Femur (tissue), 1 donor: ENCODE measurements at places on chromosomes 4 and X.

- peak; percentile 46 for DNase-seq
Measured at GRCh38 chr4:38523524-38524448, 140.2 kb upstream of the KLF3 start.

- peak; percentile 64 for DNase-seq
Measured at GRCh38 chrX:39577985-39578869, 519.5 kb downstream of the BCOR start.

- no peak for DNase-seq
Measured at GRCh38 chrX:110175696-110176095, 142.2 kb downstream of the AMMECR1 start.

GRCh38 chr4:1728061-1728980, 7.0 kb downstream of the TACC3 start:
- peak; percentile 19 for DNase-seq

DNA sequence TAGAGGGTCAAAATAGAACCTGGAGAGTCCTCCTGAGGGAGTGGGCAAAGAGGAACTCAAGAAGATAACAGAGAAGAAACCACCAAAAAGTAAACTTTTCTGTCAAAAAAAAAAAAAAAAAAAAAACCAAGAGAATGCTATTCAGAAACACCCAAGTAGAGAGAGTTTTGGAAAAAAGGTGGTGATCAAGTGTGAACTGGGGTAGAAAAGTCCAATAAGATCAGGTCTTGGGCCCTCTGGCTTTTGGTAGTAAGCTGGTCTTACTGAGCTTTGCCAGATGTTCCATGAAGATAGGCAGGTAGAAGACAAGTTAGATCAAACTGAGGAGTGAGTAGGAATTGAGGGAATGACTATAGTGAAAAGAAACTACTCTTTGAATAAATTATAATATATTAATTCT, 167.5 kb downstream of the COL25A1 start:
- DNase-seq: no peak

DNA sequence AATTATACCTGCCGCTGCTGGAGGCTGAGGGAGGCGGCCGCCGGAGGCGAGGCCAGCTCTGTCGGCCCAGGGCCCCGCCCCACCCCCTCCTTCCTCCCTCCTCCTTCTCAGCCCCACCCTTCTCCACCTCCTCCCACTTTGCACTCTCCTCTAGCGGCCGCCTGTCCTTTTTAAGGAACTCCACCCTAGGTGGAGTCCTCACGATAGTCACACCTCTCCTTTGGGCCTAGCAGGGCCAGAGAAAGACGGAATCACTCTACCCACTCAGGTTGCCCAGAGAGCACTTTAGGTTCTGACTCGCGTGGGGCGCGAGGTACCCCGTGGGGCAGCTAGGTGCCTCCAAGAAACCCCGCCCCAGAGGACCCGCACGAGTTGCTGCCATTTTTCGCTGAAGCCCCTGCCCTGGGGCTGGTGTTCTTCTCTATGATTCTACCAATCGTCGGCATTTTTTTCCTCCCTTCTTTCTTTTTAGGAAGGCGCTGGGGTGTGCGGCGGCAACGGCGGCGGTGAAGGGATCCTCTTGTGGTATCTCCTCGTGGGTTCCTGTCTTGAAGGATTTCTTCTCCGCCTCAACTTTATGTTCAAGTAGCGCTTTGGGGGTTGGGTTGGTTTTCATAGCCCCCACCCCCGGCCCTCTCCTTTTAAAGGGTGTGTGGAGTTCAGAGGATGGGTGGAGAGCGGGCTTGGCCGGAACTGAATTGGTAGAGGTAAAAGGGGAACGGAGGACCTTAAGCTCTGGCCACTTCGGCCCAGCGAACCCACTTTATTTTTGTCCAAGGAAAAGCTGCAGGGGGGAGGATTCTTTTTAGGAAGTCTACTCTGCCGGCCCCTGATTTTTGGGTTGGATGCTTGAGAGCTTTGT, at the start of gene KLF8:
Gene KLF8, plus strand, starts transcription at position 136 of the 862 bp plus-strand sequence. CDS start 979 bp downstream, outside the sequence.
- DNase-seq: peak; percentile 26

GRCh38 chr4:16484711-16485110, 258.4 kb upstream of the TAPT1 start:
- no peak for DNase-seq

DNA sequence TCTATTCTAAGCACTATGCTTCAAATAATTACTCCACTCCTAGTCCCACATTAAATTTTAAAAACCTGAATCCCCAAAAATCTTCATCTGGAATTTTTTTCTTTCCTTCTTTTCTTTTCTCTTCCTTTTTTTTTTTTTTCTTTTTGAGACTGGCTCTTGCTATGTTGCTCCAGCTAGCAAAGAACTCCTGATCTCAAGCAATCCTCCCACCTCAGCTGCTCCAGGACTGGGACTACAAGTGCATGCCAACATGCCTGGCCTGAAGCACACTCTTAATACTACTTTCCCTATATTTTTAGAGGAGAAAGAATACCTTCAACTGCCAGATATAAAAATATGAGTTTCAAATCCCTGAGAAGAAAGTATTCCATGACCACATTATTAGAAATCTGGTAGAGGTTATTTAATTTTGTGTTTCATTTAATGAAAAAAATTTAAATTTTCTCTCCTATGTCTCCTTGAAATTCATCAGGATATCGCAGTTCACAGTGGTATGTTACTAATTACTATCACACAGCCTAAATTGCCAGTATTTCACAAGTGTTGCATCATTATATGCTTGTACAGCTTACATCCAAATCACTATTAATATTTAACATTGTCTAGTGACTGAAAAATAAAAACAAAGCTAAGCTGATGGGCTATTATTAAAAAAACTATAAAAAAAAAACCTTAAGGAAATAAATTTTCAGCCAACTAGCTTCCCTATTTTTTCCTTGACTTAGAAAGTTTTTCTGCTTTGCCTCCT, 227.8 kb downstream of the NAF1 start:
- DNase-seq: no peak

DNA sequence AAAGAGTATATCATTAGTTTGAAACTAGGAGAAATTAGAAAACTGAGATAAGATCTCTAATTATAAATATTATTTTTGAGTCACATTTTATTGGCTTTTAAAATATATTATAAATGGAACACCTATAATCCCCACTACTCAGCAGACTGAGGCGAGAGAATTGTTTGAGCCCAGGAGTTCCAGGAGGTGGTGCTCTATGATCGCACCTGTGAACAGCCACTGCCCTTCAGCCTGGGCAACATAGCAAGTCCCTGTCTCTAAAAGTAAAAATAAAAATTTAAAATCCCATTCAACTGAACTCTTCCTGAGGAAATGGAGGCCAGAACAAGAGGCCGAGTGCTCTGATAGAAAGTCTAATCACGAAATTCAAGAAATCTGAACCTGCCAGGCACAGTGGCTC, 6.3 kb upstream of the C4orf36 start:
- no peak for DNase-seq

- DNase-seq: no peak
Measured at GRCh38 chr4:64807821-64808220, 398.6 kb upstream of the TECRL start.

- no peak for DNase-seq
Measured at GRCh38 chr4:89257376-89257775, 50.2 kb downstream of the GPRIN3 start.

GRCh38 chr4:131427000-131427399, 1722.1 kb upstream of the PCDH10 start:
- DNase-seq: no peak

DNA sequence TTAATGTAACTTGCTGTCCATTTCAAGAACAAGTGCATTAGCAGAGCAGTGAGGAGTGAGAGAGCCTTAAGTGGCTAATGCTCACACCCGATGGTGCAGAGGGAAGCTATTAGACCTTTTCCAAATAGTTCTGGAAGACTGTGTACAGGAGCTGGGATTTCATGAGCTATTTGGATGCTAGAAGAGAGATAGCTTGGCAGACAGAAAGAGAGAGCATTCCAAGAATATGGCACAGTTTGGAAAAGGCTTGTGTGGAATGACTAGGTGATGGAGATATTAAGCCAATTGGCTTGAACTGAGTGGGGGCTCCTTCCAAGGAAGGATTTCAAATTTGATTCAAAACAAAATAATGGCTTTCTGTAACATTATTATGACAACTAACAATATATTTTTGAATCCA, 1097.2 kb upstream of the TENM3 start:
- DNase-seq: no peak

- no peak for DNase-seq
Measured at GRCh38 chr4:21046141-21046540, 345.9 kb downstream of the PACRGL start.

- peak; percentile 25 for DNase-seq
Measured at GRCh38 chr4:55069248-55069647, 56.1 kb downstream of the KDR start.

DNA sequence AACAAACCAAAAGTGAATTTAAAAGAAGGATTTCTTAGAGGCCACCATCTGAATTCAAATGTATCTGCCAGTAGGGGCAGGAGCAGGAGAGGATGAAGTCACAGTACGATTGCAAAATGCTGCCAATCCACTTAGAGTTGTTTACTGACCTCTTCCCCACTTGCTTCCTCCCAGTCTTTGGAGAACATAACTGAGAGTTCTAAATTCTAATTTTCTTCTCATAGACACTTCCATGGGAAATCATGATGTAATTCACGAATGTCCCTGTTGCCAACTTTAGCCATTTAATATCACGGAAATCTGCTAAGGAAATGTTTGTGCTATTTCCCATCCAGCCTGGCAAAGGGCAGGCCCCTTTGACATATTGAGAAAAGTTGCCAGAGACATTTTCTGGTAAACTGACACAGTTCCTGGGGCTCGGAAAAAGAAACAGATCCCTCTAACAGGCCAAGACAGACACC, 33.6 kb upstream of the NOCT start:
- no peak for DNase-seq

DNA sequence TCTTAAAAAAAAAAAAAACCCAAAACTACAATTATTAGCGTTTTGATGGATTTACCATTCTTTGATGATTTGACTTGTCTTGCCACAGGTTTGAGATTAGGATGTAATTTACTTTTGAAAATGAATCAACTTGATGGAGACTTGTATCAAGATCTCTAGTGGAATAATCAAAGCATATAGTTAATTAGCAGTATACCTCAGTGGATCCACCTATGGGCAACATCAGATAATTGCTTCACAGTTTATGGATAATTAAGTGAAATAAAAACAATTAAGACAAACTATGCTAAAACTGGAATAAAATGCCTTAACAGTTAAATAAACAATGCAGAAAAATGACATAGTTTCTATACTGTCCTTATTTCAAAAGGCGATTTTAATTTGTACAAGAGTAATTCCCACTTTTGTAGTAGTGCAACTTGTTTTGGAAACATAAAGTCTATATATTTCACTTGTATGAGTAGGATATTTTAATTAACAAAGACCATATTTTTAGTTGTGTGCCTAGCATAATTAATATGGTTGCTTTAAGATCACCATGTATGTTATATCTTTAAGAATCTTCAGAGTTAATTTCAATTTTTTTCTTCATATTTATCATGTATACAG, 4.2 kb downstream of the CPEB2 start:
- no peak for DNase-seq

GRCh38 chr4:41613386-41613785, 75.4 kb downstream of the LIMCH1 start:
- peak; percentile 36 for DNase-seq

- peak; percentile 17 for DNase-seq
Measured at GRCh38 chrX:128781506-128781905, 729.3 kb upstream of the ACTRT1 start.

- DNase-seq: no peak
Measured at GRCh38 chr4:168380290-168380689, 61.7 kb upstream of the DDX60 start.

- no peak for DNase-seq
Measured at GRCh38 chr4:38979511-38980230, 52.5 kb downstream of the TMEM156 start.

- DNase-seq: no peak
Measured at GRCh38 chr4:180190382-180190781, 2052.8 kb upstream of the TENM3 start.

DNA sequence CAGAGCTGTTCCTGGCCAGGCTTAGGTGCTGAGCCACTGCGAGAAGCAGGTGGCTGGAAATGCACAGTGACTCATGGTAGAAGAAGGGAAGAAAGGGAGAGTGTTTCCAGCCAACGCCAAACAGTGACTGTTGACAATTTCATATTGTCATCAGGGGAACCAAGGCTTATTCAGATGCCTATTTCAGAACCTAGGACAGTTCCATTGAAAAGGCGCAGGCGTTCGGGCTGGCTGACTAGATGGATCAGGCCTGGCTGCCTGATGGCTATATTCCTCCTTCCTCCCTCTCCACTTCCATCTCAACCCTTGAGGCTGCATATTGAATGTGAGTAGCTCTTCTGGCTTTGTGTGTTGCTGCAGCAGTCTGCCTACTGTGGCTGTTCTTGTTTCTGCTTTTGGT, 73.0 kb upstream of the FRMPD4 start:
- peak; percentile 23 for DNase-seq

GRCh38 chr4:1274871-1275270, 14.8 kb upstream of the MAEA start:
- no peak for DNase-seq

DNA sequence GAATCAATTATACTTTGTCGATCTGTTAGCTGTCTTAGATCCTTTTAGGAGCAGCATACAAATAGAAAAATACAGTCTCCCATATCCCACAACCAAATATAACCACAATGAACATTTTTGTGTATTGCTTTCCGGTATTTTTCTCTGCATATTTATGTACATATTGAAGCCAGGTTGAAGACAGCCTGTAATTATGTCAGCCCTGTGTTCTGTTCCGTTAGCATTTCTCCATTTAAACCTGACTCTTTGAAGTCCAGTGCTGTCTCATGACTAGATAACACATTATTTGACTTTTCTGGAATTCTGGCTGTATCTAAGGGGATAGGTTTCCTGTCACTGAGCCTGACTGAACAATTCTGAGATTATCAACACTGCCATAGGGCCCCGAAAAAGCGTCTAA, 4.0 kb upstream of the SLC34A2 start:
- no peak for DNase-seq

- DNase-seq: no peak
Measured at GRCh38 chr4:153045111-153045982, 109.2 kb downstream of the FHDC1 start.

- no peak for DNase-seq
Measured at GRCh38 chrX:44891642-44892041, 18.7 kb downstream of the KDM6A start.

DNA sequence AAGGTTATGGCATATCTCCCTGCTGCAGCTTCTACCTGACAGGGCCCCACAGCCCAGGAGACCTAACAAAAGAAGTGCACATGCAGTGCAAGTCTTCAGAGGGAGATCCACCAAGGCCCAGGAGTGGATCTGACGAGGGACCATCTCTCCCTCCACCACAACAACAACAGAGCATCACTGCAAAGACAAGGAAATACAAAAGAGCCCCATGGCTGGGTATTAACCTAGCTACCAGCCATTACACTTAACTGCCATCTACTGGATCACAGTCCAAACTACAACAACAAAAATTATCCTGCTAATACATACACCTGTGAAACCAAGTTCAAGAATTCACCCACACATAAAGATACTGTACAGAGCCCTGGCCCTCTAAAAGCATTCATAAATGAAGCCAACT, 280.2 kb upstream of the SLC7A11 start:
- DNase-seq: no peak

GRCh38 chr4:114028071-114028470, 48.6 kb upstream of the ARSJ start:
- no peak for DNase-seq
